Stimulated activated CD8-positive, alpha-beta memory T cell treated with anti-CD3 and anti-CD28 coated beads, Interleukin-7, amount 100 ng/mL, for 4 hours (primary cell): ENCODE measurements at places on chromosomes 3 and 15.

DNA sequence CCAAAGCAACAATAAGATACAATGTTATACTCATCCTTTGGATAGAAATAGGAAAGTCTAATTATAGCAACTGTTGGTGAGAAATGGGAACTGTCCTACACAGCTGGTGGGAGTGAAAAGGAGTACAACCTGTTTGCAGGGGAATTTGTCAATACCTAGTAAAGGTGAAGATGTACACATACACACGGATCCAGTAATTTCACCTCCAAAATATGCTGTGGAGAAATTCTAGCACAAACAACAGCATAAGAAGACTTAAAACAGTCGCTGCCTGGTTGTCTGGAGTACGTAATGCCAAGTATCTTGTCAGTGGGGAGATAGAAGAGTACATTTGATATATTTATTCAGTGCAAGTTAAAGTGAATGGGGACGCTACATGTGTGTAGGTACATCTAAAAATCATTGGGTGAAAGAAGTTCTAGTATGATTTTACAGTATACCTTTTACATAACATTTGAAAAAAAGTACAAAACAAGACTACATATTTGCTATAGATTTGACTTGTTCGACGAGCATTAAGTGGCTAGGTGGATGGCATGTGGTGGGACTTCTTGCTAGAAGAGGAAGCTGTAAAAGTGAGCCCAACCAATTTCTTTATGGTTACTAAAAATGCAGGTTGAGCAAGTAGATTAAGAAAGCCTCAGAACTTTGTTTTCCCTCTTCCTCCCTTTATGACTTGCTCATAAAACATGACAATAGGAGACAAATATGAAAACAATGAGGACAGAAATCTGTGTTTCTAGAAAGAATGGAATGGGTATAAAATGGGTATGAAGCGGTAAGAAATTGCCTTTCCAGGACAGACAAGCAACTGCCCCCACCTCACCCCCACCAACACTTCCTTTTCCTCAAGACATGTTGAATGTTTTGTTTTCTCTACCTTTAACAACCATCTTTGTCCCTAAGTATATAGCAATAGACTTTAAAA, 50.2 kb upstream of the CCR4 start:
- DNase-seq = no peak

- DNase-seq = no peak
Observed at GRCh38 chr3:58022490-58022889, 14.3 kb downstream of the FLNB start.

DNA sequence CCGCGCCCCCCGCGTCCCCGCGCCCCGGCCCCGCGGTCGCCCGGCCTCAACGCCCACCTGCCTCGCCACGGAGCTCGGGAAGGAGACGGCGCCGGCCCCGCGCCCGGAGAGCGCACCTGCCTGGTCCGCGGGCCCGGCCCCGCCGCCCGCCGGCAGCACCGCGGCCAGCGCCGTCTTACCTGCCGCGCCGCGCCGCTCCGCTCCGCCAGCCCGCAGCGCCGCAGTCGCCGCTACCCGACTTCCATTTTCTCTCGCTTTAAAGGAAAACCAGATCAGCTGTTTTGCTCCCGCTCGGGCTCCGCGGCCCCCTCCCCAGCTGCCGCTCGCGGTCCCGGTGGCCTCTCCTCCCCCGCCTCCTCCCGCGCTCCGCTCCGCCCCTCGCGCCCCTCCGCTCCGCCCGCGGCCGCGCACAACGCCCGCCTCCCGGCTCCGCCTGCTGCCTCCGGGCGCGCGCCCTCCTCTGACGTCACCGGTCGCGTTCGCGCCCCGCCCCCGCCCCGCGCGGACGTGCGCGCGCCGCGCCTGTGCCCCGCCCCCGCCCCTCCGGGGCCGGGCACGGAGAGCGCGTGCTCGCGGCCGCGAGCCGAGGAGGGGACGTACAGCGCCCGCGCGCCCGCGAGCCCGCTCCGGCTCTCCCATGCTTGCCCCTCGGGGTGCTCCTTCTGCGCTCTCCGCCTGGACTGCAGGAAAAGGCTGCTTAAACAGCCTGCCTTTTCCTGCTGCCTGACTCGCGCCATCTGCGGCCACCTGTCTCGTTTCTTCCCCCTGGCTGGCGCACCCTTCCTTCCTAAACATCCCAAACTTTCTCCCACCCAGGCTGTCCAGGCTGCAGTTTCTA, 159.8 kb upstream of the CHRNA7 start:
- DNase-seq = peak; percentile 82

DNA sequence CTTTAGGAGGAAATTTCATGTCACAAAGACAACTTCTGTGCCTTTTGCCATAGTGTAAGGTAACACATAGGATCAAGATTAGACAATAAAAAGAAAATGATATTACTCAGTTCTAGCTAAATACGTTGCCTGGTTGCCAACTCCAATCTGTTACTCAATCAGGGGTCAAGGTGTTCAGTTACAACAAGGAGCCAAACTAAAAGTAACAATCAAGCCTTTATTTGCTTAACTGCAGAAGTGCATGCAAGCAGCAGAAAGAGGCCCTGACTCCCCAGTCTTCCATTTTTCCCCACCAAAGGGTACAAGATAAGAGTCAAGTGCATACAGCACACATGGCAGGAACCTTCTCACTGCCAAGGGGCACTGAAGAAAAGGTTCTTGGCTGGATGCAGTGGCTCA, 28.3 kb upstream of the PPP4R2 start:
- DNase-seq = no peak

DNA sequence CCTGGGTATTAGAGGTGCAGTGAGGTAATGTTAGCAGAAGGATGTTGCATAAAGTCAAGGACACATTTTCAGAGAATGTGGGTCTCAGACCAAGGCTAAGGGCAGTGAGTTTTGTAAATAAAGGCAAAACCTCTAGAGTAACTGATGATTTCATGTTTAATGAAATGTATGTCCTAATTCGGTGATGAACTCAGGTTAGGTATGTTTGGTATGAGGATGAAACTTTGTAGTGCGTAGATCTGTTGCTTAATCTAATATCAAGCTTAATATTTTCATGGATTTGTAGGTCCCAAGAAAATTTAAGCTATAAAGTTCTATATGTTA, 3.6 kb downstream of the USP50 start:
- no peak for DNase-seq

DNA sequence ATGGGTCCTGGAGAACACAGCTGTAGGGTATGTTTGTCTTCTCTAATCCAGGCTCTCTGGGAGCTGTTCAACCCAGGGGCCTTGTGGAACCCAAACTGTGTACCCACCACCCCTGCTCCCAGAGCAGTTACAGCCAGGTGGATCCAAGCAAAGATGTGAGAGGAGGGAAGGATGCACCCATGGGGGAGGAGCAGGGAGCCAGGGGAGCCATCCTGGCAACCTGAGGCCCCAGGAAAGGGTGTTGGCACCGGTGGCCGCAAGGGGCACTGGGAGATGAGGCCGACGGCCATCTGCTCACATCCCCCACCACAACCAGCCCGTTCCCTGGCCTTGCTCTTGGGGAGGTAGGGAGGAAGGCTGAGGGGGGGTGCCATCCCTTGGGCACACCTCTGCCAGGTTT, 43.2 kb downstream of the CMTM6 start:
- DNase-seq = no peak

GRCh38 chr3:62559831-62560445, 186.6 kb upstream of the FEZF2 start:
- no peak for DNase-seq
